ENCODE measurements at places on chromosomes 12 and 14.
A peak's percentile ranks its signal among the peaks of the same experiment; 100 is the strongest.

DNA sequence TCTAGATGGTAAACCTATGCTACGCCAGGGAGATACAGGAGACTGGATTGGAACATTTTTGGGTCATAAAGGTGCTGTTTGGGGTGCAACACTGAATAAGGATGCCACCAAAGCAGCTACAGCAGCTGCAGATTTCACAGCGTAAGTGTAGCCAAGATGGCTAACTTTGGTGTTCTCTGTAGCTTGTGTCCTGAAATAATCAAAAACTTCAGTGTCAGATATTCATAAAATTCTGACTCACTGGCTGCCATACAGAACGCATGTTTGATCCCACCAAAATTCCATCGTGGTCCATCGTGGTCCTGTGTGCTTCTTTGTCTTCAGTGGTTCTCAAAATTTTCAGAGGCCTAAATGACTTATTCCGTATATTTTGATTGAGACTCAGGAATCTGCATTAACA is 1.3 kb downstream of the STRAP start:
- no peak for DNase-seq

DNA sequence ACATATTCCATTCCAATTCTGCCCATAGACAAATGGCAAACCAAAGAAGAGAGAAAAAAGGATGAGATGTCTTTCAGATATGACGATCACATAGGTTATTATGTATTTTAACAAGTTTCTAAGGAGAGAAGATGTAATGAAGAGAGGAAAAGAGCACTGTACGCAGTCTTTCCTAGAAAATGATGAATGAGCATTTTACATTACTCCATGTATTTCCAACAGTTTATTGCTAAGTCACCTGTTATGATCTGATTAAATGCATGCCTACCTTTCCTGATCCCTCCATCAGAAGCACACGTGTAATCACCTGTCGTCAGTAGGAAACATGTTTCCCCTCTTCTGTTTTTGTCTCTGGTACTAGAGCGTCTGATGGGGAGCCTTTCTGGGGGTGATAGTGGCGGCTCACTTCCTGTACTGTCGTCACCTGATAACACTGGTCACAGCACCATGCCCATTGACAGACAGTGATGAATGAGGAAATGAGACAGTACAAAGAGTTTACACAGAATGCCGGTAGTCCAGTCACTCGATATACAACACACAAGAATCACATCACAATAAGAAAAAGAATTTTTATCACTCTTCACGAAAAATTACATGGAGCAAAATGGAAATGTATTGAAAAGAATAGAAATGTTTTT is 161.6 kb downstream of the KCNC2 start:
- no peak for DNase-seq

GRCh38 chr12:87820524-87821202 is 208.5 kb downstream of the C12orf50 start:
- DNase-seq = no peak

GRCh38 chr14:24146978-24147760 is at the start of gene RNF31:
RNF31 (plus strand) TSS chr14:24147498; CDS start chr14:24147699, 201 bp downstream.
- peak; percentile 99 for DNase-seq

GRCh38 chr12:67795236-67795635 is 146.7 kb downstream of the DYRK2 start:
- no peak for DNase-seq

- DNase-seq = no peak
Measured at GRCh38 chr12:56330936-56331490, 2.8 kb downstream of the PAN2 start.

GRCh38 chr12:132726386-132726785 is 15.7 kb downstream of the PGAM5 start:
- no peak for DNase-seq

DNA sequence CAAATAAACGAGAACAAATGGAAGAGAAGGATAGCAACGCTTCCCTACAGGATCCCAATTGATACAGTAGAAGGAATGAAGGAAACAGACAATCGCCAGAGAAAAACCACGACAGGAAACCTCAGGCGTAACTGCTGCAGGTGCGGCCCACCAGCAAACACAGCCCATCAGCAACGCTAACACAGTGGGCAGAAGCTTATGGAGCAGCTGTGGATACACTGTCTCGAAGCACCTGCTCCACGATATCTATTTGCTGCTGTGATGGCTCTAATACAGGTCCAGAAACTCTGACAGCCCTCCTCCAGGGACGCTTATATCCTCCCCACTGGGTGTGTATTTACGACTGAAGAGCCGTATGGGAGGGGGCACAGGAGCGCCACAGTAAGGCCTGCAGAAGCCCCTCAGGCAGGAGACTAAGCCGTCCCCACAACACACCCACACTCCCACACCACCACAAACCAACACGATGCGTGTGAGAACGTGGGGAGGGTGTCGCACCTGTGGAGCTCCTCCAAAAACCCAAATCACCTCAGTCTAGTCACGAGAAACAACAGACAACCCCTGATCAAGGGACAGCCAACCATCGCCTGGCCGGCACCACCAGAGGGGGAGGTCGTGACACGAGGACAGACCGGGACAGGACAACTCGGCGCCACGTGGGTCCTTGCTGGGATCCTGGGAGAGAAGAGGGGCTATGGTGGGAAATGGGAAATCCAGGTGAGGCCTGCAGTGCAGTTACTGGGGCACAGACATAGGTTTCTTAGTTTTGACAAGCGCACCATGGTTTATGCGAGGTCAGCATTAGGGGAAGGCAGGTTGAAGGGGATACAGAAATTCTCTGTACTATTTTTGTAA is 24.0 kb downstream of the POLE start:
- no peak for DNase-seq
